ENCODE measurements at places on chromosomes 16 and 17.

DNA sequence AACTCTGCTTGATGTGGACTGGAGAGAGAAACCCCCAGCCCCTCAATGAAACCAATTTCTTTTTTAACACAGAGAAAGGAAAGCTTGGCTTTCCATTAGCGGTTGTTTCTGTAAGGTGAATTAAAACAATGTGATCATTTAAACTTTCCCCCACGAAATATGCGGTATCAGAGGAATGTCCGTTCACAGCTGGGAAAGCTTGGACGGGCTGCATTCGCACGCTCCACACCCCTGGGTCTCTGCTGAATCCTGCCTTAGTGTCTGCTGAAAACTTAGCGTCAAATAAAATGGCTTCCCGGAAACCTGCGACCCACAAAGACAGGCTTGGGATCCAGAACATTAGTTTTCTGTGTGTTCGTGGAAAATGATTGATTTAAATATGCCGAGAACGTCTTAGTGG is 71.7 kb downstream of the C16orf95 start:
- H3K4me3 ChIP-seq: no peak overlapping the region
- no peaks in the 10 kb centered on the region for H3K27me3 ChIP-seq
- no peaks in the 10 kb centered on the region for H3K4me1 ChIP-seq

DNA sequence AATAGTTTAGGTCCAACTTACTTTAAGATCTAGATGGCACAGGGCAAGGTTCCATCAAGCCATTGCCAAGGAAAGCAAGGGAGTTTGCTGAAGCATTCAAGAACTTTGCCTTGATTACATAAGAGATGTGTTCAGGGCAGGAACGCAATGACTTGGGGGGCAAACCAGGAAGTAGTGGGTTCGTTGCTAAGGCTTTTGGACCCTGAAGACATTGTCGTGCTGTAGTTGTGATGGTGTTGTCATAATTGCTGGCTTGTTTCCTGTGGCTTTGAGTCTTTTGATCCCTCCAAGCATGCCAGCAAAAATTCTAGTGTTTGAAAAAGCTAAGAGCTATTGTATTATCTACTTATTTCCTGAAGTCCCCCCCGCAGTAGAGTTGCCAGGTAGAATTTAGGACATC is 70.7 kb upstream of the HNF1B start:
- H3K4me3 ChIP-seq: no peak overlapping the region
- H3K27ac ChIP-seq: no peak overlapping the region
- DNase-seq: no peak
- no peaks in the 10 kb centered on the region for H3K27me3 ChIP-seq
- peaks cover 6% of the 10 kb centered on the region for H3K4me1 ChIP-seq

DNA sequence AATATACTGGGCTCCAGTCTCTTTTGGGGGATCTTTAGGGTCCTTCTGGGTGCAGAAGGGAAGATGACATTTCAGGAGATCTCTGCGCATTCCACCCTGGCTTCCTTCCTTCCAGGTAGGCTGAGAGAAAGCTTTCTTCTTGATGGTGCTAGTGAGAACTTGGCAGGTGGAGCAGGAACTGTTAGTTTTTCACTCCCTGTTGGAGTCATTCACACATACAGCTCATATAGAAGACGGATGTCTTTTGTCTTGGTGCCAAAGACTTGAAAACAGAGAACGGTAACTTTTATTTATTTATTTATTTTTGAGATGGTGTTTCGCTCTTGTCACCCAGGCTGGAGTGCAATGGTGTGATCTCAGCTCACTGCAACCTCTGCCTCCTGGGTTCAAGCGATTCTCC is 43.9 kb downstream of the PITPNC1 start:
- no peak for DNase-seq
- no peaks in the 10 kb centered on the region for H3K27me3 ChIP-seq
- no peaks in the 10 kb centered on the region for H3K36me3 ChIP-seq

DNA sequence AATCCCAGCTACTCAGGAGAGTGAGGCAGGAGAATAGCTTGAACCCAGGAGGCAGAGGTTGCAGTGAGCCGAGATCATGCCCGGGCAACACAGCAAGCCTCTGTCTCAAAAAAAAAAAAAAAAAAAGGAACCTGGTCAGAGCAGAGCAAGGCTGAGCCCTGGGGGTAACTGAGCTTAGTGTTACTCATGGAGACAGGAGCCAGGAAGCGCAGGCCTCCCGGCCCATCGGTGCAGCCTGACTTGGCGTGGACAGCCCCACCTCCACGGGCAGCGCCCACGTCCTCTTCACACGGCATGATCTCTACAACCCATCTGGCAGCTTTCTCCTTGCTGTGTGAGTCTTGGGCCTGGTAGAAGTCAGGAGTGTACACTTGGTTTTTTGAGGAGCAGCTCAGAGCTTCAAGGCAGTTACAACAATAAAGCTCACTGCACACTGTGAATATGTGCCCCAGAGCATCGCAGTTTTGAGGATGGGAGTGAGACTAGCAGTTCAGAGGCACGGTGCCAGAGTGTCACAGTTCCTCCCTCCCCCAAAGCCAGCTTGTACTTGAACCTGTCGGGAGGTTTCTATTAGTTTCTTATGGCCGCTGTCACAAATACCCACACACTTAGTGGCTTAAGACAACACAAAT is 129.9 kb downstream of the RAP1GAP2 start:
- H3K27ac ChIP-seq: no peak overlapping the region
- no peaks in the 10 kb centered on the region for H3K36me3 ChIP-seq
- no peak for DNase-seq
- H3K27me3 ChIP-seq: no peaks in the 10 kb centered on the region
- no peak overlapping the region for H3K4me3 ChIP-seq

DNA sequence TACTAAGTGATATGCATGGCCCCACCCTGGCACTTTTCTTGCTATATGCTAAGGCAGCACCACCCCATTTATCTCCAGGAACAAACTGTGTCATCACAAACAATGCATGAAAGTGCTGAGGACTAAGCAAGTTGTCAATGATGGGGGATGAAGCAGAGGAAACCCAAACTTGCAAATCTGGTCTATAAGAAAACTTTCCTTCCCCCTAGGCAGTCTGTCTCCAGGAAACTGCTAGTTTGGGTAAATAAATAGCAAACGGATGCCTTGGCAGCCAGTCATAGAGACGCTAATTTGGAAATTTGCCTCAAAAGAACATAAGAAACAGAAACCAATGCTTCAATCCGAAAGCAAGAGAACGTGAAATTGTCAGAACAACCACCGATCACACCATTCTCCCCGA is 5.6 kb upstream of the HSBP1 start:
- no peaks in the 10 kb centered on the region for H3K27me3 ChIP-seq
- H3K27ac ChIP-seq: peak overlapping the region; percentile 62
- no peaks in the 10 kb centered on the region for H3K36me3 ChIP-seq
- H3K4me3 ChIP-seq: peak overlapping the region; percentile 54
- peaks cover 4% of the 10 kb centered on the region for H3K4me1 ChIP-seq

- no peaks in the 10 kb centered on the region for H3K36me3 ChIP-seq
- no peak overlapping the region for H3K27ac ChIP-seq
- H3K27me3 ChIP-seq: no peaks in the 10 kb centered on the region
- no peak for DNase-seq
Measured at GRCh38 chr17:74831444-74832146, 28.1 kb downstream of the GRIN2C start.

DNA sequence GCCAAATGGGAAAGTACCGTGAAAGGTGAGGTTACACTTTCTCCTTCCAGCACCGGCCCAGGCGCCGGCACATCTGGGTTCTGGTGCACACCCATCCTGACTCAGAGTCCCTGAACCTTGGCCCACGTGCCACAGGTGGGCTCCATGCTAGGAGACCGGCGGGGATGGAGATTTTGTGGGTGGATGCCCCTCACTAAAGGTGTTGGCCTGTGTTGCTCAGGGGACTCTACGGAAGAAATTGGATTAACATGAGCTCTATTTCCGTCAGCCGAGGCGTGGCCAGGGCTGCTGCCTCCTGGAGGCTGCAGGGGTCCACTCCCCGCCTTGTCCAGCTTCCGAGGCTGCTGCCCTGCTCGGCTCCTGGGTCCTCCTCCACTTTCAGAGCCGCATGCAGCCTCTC is 30.8 kb downstream of the FBXO31 start:
- H3K4me1 ChIP-seq: peaks cover 3% of the 10 kb centered on the region
- H3K27me3 ChIP-seq: no peaks in the 10 kb centered on the region
- no peak overlapping the region for H3K27ac ChIP-seq
- peaks cover 5% of the 10 kb centered on the region for H3K36me3 ChIP-seq

GRCh38 chr17:41635121-41636097 is 11.0 kb upstream of the KRT17 start:
- H3K27ac ChIP-seq: no peak overlapping the region
- no peak for DNase-seq
- no peaks in the 10 kb centered on the region for H3K36me3 ChIP-seq
- peaks cover 4% of the 10 kb centered on the region for H3K27me3 ChIP-seq
- H3K4me1 ChIP-seq: no peaks in the 10 kb centered on the region
- no peak overlapping the region for H3K4me3 ChIP-seq

GRCh38 chr16:9660898-9661297 is 521.3 kb downstream of the GRIN2A start:
- no peaks in the 10 kb centered on the region for H3K27me3 ChIP-seq
- H3K36me3 ChIP-seq: no peaks in the 10 kb centered on the region
- no peaks in the 10 kb centered on the region for H3K4me1 ChIP-seq

DNA sequence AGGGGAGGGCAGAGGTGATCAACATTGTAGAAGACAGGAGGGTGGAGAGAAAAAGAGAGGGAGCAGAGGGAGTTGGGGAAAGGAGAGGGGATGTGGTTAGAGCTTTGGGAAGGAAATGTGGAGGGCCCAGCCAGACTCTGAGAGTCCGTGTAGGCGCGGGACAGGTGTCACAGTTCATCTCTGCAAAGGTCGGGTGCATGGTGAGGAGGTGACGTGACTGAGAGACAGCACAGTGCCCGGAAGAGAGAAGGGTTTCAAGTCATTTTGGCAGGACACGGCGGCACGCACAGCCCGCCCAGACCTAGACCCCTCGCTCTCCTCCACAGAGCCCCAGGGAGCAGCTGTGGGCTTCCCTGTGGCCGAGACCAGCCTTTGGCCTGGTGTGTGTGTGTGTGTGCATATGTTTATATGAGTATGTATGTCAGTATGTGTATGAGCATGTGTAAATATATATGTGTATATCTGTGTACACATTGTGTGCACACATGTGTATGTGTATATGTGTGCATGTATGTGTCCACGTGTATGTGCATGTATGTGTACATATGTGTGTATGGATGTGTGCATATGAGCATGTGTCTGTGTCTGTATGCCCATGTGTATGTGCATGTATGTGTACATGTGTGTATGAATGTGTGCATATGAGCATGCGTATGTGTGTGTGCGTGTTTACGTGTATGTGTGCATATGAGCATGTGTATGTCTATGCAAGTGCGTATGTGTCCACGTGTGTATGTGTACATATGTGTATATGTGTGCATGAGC is 104.6 kb downstream of the SEC14L1 start:
- H3K27me3 ChIP-seq: no peaks in the 10 kb centered on the region
- H3K36me3 ChIP-seq: no peaks in the 10 kb centered on the region
- H3K4me3 ChIP-seq: no peak overlapping the region
- H3K27ac ChIP-seq: no peak overlapping the region
- no peaks in the 10 kb centered on the region for H3K4me1 ChIP-seq

DNA sequence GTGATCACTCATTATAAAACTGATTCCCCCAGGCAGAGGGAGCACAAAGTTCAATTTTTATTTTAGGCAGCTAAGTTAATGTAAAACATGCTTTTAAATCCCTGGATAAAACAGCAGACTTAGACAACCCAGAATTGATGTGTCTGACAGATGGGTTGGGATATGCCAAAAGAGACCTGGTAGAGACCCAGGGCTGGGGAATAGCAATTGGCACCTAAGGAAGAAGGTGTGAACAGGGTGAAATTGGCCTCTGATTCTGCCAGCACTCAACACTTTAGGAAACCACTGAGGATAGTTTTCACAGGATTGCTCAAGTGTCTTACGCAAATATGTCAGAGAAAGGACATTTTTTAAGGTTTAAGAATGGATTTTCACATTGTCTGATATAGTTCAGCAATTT is 938.2 kb upstream of the CDH8 start:
- H3K27me3 ChIP-seq: no peaks in the 10 kb centered on the region
- no peak overlapping the region for H3K27ac ChIP-seq
- no peak overlapping the region for H3K4me3 ChIP-seq
- no peaks in the 10 kb centered on the region for H3K36me3 ChIP-seq
- DNase-seq: no peak

- no peak for DNase-seq
- H3K27me3 ChIP-seq: no peaks in the 10 kb centered on the region
- H3K36me3 ChIP-seq: no peaks in the 10 kb centered on the region
- no peak overlapping the region for H3K4me3 ChIP-seq
- H3K4me1 ChIP-seq: peaks cover 5% of the 10 kb centered on the region
Measured at GRCh38 chr17:3956327-3956957, 7.8 kb downstream of the ATP2A3 start.

DNA sequence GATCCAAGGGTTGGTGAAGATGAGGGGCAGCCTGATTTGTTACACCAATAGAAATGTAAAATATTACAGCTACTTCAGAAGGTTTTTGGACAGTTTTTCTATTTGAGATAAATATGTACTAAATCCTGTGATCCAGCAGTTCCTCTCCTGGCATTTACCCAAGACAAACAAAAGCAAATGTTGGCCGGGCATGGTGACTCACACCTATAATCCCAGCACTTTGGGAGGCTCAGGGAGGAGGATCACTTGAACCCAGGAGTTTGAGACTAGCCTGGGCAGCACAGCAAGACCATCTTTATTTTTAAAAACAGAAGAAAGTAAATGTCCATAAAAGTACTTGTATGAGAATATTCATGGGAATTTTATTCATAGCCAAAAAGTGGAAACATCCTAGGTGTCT is 64.8 kb upstream of the MRC2 start:
- H3K4me1 ChIP-seq: peaks cover 2% of the 10 kb centered on the region
- peak; percentile 69 for DNase-seq
- no peaks in the 10 kb centered on the region for H3K27me3 ChIP-seq
- no peak overlapping the region for H3K27ac ChIP-seq

- peak; percentile 91 for DNase-seq
- H3K36me3 ChIP-seq: peaks cover 2% of the 10 kb centered on the region
- no peaks in the 10 kb centered on the region for H3K27me3 ChIP-seq
- H3K4me3 ChIP-seq: no peak overlapping the region
Measured at GRCh38 chr17:80859002-80859941, 132.4 kb upstream of the CHMP6 start.

DNA sequence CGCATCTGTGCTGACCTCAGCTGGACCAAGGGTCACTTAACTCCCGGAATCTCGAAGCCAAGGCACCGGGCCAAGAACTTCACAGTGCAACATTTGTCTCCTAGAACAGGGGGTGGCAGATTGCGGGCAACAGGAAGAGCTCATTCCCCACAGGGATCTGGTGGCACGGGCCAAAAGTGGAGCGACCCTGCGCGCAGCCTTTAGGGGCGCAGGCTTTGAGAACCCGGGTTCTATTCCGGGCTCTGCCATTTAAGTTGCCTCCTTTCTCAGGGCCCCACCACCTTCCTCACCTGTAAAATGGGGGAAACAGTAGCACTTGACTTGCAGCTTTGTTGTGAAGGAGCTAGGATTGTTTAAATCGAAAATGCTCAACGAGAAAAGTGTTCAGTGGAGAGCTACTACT is 651 bp downstream of the SHMT1 start:
- H3K4me3 ChIP-seq: peak overlapping the region; percentile 71
- no peaks in the 10 kb centered on the region for H3K27me3 ChIP-seq
- peak; percentile 33 for DNase-seq

GRCh38 chr17:66695098-66695497 is 139.8 kb upstream of the CACNG5 start:
- H3K27me3 ChIP-seq: no peaks in the 10 kb centered on the region
- no peak overlapping the region for H3K27ac ChIP-seq
- no peak for DNase-seq
- H3K36me3 ChIP-seq: peaks cover 5% of the 10 kb centered on the region
- no peak overlapping the region for H3K4me3 ChIP-seq

GRCh38 chr17:14744761-14745473 is 444.0 kb downstream of the HS3ST3B1 start:
- peak; percentile 36 for DNase-seq
- H3K27ac ChIP-seq: no peak overlapping the region

All from fibroblast of lung (primary cell).